ENCODE measurements at places on chromosomes 6 and 20.

DNA sequence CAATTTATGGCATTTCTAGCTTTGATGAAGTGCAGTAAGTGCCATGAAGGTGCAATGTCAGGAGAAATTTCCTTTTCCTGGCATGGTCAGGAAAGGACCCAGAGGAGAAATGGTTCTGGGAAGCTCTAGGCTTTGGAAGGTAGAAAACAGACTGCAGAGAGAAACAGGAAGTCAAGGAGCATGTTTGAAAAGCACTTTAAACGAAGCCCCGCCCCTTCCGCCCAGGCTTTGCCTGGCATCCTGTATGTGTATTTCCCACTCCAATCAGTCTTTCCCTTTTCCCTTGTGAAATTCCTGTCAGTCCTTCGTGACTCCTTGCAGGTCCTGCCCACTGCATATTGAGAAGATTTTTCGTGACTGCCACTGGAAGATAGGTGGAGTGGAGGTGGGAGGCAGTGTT is 320.9 kb upstream of the SASH1 start:
- no peak for DNase-seq

DNA sequence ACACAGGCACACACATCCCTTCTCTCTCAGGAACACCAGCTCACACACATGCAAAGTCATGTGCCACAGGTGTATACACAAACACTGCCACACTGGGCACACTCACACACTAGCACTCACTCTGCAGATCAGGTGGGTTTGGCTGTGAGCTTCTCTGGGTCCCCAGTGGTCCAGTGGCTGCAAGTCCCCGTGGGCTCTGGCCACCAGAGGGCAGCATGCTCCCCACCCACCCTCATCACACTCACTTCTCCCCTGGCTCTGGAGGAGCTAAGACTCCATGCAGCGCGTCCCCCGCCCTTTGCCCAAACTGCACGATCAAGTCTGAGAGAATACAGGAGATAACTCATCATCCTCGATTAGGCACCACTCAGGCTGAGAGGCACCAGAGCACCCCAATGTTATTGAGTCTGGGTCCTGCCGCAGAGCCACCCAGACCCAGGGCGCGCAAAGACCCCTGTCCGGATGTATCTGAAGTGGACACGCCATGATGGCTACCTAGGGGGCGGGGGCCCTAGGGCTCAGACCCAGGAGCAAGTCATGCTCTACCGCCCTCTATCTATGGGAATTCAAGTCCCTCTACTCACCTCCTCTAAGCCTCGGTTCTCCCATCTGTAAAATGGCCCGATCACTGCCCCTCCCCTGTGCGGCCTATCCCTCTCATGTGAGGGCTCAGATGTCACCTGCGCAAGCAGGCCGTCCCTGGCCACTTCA is 90.5 kb downstream of the GRM4 start:
- DNase-seq: peak; percentile 61

DNA sequence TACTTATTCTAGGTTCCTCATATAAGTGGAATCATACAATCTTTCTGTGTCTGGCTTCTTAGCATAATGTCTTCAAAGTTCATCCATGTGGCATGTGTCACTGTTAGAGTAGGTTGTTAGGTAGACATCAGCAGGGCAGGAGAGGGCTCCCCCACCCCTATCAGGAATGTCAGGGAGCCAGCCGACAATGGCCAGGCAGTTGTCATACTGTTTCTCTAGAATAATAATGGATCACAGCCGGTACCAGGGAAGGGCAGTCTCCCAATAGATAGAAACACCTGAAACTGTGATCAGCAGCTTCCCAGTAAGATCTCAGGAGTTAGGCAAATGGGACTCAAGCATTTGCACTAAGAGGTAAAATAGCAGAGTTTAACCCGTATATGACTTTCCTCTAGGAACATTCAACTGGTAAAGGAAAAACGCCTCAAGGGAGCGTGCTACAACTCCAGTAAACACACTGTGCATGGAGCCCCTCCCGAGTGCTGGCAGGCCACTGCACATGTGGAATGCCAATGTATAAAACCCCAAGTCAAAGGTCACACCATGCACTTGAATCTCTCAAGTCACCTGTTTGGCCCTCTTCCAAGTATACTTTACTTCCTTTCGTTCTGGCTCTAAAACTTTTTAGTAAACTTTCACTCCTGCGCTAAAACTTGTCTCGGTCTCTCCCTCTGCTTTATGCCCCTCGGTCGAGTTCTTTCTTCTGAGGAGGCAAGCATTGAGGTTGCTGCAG is 29.8 kb upstream of the SIRT5 start:
- no peak for DNase-seq

DNA sequence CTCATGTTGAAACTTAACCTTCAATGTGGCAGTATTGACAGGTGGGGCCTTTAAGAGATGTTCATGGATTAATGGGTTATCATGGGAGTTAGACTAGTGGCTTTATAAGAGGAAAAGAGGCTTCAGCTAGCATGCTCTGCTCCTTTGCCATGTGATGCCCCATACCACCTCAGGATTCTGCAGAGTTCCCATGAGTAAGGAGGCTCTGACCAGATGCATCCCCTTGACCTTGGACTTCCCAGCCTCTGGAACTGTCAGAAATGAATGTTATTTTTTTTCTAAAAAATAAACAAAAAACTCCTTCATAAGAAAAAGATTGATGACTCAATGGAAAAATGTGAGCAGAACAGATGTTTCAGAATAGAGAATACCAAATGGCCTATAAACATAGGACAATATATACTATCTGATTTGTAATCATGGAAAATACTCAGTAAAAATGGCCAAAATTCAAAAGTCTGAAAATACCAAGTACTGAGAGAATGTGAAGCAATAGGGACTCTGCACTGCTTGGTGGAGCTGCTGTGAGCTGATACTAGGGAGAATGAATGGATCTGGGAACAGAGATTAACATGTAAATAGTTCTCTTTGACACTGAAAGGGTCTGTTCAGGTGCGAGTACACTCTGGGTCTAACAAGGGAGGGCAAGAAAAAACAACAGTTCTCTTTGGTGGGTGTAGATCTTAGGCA is 7.4 kb upstream of the TRIM39 start:
- no peak for DNase-seq

- DNase-seq: no peak
These were observed 49.3 kb downstream of the SPATA2 start for GRCh38 chr20:49866051-49866450.

- DNase-seq: no peak
These were observed 5.5 kb downstream of the NT5DC1 start for GRCh38 chr6:116106146-116106545.

GRCh38 chr6:119526561-119527230 is 177.1 kb upstream of the MAN1A1 start:
- DNase-seq: no peak

- DNase-seq: no peak
These were observed 554.4 kb downstream of the KIF16B start for GRCh38 chr20:16018881-16019280.

DNA sequence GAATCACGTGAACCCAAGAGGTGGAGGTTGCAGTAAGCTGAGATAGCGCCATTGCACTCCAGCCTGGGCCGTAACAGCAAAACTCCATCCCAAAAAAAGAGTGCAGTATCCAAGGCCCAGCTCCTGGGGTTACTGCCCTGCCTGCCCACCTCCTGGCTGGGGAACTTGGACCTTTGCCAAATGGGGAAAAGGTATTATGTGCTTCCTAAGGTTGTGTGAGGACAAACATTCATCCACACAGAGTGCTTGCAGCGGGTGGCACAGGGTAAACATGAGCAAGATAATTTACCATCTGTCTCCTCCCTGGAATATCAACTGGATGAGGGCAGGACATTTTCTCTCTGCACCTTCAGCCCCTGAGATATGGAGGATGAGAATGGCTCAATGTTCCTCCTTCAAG is 94.9 kb upstream of the POPDC3 start:
- no peak for DNase-seq

Data from CD4-positive, alpha-beta T cell treated with Interleukin-4 for 1 hour (primary cell).